ENCODE measurements at places on chromosomes 7 and 10.

DNA sequence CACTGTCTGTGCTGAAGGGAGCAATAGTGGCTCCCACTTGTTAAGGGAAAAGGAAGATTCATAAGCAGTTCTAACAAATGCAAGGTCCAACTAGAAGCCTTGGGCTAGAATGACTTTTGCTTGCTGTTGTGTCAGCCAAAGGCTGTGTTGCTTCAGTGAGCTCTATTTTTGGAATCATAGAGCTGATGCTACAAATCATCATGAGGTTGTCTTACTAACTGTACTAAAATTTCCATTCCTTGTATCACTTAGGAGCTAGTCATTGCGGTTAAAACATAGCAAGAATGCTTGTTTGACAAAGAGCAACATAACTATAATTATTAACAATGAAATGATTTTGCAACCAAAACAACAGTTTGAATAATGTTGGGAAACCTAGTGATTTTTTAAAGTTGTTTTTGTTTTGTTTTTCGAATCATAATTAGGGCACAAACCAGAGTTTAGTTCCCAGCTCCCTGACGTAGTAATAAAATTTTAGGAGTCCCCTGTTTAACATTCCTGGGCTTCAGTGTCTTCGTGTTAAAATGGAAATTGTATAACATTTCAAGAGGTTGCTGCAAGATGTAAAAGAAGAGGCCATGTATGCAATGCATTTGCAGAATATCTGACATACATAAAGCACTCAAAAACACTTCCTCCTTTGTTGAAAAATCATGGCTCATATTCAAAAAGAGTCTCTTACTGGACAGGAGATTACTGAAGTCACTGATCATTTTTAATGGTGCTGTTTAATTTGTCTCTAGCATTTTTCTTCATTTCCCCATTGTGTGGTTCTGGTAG lies 183.4 kb downstream of the MACC1 start:
- DNase-seq = no peak

GRCh38 chr7:121449329-121449728 lies 53.2 kb upstream of the FAM3C start:
- no peak for DNase-seq

DNA sequence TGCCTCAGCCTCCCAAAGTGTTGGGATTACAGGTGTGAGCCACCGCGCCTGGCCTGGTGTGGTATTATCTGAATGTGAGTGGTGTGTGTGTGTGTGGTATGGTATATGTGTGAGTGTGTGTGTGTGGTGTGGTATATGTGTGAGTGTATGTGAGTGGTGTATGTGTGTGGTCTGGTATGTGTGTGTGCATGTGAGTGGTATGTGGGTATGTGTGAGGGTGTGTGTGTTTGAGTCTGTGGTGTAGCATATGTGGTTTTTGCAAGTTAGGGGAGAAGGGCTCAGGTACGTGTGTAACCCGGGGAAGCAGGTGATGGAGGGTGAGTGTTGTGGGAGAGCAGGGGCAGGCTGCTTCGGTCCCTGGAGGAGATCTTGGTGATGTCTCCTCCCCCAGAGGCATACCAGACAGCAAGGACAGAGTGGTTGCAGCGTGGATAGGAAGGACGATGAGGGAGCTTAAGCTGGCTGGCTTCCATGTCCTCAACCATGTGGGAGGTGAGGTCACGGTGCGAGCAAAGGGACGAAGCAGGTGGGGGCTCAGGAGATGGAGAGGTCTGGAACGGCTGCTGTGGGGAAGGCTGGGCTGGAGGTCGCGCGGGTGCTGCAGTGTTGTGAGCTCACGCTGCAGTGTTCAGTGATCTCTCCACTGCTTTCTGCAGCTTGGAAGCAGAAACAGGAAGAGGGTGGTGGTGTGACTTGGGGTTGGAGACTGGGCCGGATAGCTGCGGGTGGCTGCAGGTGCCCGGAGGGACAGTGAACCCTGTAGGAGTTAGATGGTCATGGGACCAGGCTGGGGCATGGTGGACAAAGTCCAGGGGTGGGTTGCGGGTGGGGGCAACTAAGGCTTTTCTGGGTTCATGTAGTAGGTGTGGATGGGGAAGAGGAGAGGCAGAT lies 5.0 kb downstream of the ZYX start:
- no peak for DNase-seq

- no peak for DNase-seq
These were observed 95.8 kb upstream of the AGBL3 start for GRCh38 chr7:134890246-134891240.

DNA sequence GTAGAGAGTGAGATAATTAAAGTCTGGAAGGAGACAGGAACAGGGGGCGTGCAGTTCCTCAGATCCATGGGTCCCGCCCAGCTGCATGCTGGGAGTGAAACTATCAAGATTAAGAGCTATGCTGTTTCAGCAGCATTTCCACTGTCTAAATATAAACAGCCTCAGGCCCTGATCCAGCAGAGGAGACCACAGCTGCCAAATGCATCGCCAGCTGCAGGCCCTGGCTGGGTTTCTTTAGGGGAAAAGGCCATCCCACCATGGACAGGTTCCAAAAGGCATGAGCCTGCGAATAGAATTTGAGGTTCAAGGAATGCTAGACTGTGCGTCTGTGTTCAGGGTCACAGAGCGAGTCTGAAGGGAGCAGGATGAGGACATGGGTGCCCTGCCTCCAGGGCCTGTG lies 411.4 kb downstream of the PAXIP1 start:
- DNase-seq = no peak

DNA sequence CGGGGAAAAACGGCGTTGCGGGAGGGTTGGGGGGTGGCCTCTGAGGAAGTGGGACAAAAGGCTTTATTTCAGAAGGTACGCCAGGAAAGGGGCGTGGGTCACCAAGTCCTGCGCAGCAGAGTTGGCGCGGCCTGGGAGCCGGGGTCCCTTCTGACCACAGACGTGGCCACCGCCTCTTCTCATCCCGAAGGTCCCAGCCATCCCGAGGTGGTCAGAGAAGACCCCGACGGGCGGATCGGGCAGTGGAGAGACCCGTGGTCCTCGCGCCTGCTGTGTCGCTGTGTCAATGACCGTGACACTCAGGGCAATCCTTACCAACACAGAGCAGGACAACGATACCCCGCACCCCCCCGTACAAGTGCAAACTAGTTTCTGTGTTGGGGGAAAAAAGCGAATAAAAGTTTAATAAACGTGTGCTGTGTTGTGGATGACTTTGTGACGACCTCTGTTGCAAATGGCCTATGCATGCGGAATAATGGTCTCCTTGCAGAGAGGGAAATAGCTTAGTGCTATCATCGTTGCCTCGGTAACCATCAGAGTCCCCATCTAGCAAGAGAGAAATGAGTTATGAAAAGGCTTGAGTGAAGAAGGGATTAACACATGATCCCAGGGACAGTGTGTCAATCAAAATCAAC lies 19.4 kb upstream of the GATA3 start:
- DNase-seq = no peak

DNA sequence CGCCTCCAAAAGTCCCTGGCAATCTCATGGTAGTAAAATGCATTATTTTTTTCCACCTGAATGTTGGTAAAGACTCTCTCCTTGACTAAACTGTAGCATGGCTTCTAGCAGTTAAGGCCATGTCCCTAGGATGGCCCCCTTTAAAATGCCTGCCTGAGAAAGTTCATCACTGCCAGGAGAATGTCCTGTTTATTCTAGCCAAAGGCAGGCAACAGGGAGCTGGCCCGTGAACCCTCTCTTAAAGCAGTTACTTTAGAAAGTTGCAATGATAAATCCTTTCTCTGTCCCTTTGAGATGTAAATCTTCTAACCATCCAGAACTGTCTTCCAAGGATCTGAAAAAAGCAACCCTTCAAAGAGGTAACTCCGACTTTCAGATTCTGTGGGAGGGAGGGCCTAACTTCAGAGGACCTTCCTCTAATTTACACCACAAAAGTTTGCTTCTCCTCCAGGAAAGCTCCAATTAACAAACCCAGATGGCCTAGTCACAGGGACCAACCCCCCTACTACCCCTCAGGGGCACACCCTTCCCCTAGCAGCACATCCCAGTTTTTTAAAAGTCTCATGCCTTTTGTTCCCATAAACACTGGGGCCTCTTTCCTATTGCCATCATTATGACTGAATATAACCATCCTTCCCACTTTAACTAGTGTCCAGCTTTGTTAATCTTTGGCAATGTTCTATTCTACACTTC lies 5.5 kb downstream of the DNTT start:
- no peak for DNase-seq

GRCh38 chr10:58137813-58138212 lies 129.9 kb downstream of the IPMK start:
- no peak for DNase-seq

GRCh38 chr7:157922576-157922975 lies 585.8 kb downstream of the DNAJB6 start:
- no peak for DNase-seq

- DNase-seq = no peak
These were observed 1262.3 kb upstream of the PHF14 start for GRCh38 chr7:9711259-9711918.

GRCh38 chr7:136947347-136947746 lies 78.9 kb downstream of the CHRM2 start:
- DNase-seq = no peak

GRCh38 chr10:95565336-95565735 lies 4.2 kb upstream of the SORBS1 start:
- DNase-seq = no peak

- no peak for DNase-seq
These were observed 211.4 kb downstream of the HERPUD2 start for GRCh38 chr7:35483568-35483967.

DNA sequence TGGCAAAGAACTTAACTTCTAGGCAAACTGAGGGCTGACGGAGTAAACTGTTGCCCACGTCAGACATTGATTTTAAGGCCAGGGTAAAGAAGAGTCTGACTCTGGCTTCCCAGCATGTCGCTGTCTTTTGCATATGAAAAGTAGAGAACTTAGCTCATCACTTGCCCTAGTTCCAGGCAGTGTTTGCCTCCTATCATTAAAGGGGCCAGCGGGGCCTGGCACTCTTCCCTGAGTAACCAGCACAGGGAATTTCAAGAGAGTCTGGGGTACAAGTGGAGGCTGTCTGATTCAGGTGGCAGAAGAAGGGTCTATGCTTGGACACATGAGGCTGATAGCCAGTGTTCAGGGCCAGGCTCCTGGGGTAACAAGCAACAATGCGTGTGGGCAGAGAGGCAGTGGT lies 4.8 kb downstream of the DENND2A start:
- no peak for DNase-seq

- no peak for DNase-seq
These were observed 10.5 kb downstream of the MBL2 start for GRCh38 chr10:52762088-52762487.

- DNase-seq = no peak
These were observed 169.9 kb upstream of the ADO start for GRCh38 chr10:62634576-62634975.

DNA sequence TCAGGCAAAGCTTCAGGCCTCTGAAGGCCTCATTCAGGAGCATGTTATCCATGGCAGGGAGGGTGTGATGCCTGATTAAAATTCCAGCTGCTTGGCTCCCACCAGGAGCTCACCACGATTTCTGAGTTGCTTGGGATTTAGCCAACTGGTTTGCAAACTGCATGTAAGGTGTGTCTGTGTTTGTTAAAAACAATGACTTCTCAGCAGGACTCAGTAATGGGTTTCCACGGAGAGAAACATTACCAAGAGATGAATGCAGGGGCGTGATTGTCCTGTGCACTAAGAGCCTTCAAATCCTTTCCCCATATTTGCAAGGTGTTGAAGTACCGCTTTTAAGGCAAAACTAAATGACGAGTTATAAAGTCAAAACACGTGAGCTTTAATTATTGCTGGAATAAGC lies 88.8 kb upstream of the BTBD16 start:
- no peak for DNase-seq

DNA sequence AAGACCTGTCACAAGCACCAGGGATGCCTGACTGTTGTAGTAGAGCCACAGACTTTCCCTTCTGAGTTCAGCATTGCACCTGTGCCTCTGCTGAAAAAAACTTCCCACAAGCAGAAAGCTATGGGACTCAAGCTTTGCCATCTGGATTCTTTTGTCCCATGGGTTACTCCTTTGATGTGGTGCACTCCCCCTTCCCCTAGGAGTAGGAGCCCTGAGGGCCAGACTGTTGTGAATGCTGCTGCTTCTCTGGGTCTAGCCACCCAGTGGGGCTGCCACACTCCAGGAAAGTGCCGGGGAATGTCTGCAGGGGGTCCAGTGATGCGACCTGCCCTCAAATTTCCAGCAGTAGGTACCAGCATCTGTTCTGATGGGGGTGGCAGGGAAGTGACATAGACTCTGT lies 11.7 kb downstream of the CASP7 start:
- no peak for DNase-seq

- DNase-seq = no peak
These were observed 61.0 kb downstream of the PDGFA start for GRCh38 chr7:458511-459245.

- no peak for DNase-seq
These were observed 42.0 kb downstream of the PWWP2B start for GRCh38 chr10:132439025-132439388.

GRCh38 chr7:37031571-37032257 lies 307.4 kb upstream of the AOAH start:
- DNase-seq = peak; percentile 8

GRCh38 chr7:20417675-20418382 lies 87.1 kb downstream of the ITGB8 start:
- no peak for DNase-seq

- DNase-seq = peak; percentile 3
These were observed 99.9 kb downstream of the CUBN start for GRCh38 chr10:17029581-17030271.

DNA sequence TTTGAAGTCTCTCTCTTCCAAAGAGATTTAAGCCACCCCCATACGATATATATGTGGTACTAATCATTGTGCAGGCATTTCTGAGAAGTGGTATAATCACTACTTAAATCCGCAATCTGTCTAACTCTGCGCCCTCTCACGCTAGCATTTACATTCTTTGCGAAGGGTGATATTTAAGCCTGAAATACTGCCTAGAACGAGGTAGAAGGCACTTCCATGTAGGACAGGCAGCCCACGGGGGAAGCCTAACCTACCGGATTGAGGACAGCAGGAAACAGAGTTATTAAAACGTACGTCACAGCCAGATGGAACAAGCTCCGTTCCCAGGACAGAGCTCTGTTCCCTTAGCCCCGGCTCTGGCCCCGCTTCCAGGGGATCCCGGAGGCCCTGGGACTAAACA lies 59.3 kb upstream of the ECHDC3 start:
- DNase-seq = no peak

DNA sequence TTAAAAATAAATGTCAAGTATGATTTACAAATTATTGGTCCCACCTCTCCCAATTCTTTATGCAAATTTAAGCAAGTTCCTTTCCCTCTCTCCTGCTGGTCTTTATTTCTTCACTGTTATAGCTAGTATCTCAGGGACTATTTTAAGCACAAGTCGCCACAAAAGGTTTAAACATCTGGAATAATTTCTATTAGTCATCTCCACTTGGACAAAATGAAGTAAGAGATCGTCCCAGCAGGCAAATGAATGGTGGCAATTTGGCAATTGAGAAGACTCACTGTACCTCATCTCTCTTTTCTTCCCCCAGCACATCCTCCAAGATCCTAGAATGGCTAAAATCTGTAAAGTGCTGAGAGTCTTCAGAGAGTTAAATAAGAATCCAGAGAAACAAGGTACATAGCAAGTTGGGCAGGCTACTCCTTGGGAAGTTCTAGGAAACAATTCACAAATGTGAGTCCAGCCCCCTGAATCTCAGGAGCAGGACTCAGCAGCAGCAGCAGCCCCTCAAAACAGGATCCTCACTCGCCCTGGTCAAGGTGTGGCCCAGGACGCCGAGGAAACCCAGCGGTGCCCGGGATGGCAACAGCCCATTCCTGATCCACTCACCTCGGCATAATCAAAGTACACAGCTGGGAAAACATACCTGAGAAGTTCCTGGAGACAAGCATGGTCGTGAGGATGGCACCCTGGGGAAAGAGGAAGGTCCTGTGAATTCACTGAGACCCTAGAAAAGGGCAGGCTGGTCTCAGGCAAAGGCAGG lies 30.3 kb upstream of the NDST2 start:
- no peak for DNase-seq
